ENCODE measurements at places on chromosomes 16 and 17.

- no peak for DNase-seq
Observed at GRCh38 chr17:79133214-79133613, 58.6 kb downstream of the ENGASE start.

DNA sequence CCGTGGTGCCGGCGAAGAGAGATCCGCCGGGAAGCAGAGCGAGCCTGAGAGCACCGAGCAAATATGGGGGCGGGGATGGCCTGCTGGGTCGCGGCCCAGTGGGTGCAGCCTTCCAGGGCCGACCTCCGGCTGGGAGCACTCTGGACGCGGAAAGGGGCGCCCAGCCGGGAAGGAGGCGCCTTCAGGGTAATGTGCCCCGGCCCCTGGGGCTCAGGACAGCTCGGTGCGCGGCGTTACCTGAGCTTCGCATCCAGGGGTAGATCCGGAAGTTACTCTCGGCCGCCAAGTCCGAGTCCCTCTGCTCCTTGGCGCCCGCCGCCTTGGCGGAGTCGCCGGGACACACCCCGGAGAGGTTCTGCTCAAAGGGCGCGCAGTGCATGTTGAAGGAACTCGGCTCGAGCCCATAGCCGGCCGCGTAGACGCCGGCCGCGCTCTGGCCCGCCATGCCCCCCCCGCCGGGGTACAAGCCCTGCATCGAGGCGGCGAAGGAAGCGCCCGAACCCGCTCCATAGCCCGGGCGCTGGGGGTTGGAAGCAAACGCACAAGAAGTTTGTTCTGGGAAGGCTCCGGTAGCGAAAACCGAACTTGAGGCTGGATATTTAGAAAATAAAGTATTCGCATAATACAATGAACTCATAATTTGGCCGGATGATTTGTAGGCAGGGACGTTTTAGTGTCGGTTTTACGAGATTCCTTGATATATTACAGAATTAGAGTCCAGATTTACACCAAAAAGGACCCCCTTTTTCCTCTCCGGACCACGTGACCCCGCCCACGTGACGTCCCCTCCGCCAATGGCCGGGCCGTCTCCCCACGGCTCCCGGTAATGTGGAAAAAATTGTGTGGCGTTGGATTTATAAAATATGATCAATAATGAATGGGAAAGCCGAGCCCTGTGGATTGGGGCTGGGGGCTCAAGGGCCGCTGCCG is at the start of gene HOXB7:
Gene HOXB7, minus strand, starts transcription at position 736 of the 930 bp plus-strand sequence. Its CDS starts 99 bp downstream, at position 637.
- DNase-seq, result peak; percentile 69

DNA sequence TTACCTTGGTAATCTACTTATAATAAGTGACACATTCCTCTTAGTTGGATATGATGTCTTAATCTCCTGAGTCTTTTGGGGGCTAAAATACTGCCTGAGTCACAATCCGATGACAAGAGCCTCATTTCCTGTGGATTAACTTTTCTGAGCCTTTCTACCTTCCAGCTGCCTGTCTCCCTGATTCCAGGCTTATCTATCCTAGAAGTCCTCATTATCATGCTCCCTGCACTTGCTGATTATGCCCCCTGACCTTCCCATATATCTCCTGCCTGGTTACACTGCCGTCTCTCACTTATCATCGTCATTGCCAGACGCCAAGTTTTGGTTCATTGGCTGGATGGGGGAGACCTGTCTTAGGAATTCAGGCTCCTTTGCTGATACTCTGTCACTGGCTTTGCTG is 727.4 kb upstream of the CA10 start:
- DNase-seq, result no peak

GRCh38 chr17:57357830-57358430 is 101.6 kb downstream of the MSI2 start:
- DNase-seq, result no peak

DNA sequence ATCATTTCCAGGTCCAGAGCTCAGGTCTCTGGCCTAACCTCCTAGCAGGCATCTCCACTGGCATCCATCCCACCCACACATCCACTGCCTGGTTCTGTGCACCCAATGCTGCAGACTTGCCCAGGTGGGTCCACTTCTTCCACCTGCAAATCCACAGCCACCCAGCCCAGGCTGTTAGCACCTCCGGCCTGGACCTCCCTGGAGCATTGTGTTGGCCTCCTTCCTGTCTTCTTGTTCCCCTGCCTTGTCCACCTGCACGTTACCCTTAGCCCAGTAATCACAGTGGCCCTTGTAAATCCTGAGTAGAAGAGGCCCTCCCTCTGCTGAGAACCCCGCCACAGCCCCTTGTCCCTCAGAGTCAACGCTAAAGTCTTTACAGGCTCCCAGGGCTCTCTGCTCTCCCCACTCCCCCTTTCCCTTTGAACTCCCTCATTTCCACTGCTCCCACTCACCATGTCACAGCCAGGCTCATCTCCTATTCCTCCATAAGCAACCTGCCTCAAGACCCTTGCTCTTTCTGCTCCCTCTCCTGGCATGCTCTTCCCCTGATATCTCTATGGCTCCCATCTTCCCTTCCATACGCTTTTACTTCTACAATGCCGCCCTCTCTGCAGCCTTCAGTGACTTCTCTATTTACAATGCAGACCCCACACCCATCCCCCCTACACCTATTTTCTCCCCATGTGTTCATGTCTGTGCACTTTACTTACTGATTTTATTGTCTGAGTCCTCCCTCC is 288.8 kb downstream of the FOXL1 start:
- DNase-seq, result no peak

DNA sequence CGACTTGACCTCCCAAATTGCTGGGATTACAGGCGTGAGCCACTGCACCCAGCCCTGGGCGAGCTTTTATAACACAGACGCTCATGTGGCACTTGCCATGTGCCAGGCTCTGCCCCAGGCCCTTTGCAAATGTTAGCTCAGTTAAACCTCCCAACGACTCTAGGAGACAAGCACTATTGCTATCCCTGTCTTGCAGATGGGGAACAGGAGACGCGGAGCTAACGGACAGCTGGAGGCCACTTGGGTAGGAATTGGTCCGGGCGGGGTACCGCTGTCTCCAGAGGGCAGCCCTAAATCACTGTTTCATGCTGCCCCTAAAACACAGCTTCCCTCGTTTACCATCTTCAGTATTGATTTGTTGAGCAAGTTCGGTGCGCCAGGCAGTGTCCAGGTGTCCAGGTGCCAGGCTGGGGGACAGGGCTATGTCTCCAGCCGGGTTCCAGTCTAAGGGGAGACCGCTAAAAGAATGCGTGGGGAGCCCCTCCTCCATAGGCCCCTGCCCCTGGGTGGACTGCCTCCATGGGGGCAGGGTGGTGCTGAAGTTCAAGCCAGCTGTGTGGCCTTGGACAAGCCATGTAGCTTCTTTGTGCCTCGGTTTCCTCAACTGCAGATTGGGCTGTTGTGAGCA is 23.7 kb downstream of the TMEM235 start:
- DNase-seq, result no peak

DNA sequence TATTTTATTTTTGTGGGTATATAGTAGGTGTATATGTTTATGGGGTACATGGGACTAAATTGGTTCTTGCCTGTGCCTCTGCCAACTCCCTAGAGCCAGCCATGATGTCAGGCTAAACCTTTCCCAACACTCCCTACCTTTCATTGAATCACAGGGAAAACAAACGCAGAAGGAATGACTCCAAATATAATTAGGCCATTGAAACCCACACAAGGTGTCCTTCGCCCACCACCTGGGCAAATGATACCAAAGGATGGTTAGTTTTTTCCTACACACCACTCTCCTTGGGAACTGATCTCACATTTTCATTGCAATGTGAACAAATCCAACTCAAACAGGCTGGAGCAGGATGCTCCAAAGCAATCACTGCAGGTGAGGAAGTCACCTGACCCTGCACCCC is 27.5 kb downstream of the WSB1 start:
- no peak for DNase-seq

DNA sequence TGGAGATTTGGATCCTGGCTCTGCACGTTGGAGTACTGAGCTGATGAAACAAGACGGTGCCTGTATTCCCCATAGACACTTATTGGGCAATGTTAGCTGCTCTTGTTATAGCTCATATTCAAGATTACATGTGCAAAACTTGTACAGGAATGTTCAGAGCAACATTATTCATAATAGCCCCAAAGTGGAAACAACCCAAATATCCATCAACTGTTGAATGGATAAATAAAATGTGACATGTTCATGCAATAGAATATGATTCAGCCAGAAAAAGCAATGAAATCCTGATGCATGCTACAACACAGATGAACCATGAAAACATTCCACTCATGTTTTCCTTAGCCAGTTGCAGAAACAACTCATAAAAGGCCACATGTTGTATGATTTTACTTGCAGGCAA is 5.7 kb upstream of the SDR42E1 start:
- DNase-seq, result no peak

- DNase-seq, result no peak
Observed at GRCh38 chr17:41184480-41184961, at the start of gene KRTAP4-1. Gene KRTAP4-1 (minus strand): TSS chr17:41184911. CDS start chr17:41184854, 57 bp downstream.

- peak; percentile 27 for DNase-seq
Observed at GRCh38 chr17:73643001-73643851, 1.0 kb downstream of the SDK2 start.

DNA sequence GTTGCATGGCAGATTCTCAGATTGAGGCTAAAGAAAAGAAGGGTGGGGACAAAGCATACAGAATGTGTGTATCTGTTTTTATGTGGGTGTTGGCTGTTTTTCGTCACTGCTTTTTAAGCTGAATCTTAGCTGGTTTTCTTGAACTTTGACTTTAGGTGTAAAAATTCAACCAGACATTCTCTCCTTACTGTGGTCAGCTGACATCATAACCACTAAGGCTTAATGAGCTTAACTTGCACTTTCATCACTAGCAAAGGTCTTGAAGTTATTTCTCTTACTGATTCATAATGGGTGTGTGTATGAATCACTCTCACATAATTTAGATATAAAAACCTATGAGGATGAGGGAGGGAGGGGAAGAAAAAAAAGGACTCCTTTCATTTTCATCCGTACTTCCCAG is 4.0 kb upstream of the CDC6 start:
- DNase-seq, result no peak

DNA sequence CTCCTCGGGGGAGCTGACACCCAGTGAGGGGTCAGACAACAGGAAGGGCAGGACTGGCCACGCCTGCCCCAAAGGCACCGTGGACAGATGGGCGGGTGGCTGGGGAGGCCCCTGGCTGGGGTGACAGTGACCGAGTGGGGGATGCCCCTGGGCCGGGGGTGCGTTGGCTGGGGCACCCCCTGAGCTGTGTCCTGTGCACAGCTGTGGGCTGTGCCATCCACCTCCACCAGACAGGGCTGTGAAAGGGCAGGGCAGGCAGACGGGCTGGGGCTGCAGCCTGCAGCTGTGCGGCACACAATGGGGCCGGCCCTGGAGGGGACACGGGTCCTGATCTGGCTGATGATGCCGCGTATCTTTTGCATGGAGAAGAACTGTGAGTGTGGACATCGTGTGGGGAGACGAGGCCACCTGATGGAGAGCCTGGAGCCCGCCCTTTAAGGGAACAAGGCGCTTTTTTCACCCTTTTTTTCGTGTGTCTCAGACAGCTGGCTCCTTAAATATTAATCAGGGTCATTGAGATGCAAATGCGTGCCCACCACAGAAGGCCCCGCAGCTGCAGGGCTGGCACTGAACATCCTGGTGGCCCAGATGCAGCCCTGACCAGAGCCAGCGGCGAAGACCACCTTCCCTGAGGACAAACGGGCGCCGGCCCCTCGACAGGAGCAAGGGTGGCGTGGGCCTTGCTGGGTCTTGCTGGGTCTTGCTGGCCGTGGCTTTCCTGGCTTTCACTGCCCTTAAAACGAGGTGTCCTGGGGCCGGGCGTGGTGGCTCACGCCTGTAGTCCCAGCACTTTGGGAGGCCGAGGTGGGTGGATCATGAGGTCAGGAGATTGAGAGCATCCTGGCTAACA is 42.4 kb upstream of the GNG13 start:
- DNase-seq, result no peak

DNA sequence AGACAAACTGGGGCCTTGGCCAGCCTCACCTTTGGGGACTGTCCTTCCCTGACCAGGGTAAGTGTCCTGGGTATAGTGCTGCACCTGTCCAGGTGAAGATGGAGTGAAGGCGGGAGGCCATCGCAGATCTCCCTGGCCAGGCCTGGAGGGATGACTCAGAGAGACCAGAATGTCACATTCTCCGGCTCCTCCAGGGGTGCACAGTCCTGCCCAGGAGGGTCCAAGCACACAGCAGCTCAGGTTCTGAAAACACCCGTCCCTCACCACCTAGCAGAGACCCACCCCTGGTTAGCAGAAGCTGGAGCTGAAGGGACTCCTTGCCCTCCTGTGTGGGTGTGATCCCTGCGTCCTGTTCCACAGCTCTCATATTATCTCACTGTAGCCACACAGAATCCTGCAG is 21.9 kb downstream of the FA2H start:
- DNase-seq, result no peak

DNA sequence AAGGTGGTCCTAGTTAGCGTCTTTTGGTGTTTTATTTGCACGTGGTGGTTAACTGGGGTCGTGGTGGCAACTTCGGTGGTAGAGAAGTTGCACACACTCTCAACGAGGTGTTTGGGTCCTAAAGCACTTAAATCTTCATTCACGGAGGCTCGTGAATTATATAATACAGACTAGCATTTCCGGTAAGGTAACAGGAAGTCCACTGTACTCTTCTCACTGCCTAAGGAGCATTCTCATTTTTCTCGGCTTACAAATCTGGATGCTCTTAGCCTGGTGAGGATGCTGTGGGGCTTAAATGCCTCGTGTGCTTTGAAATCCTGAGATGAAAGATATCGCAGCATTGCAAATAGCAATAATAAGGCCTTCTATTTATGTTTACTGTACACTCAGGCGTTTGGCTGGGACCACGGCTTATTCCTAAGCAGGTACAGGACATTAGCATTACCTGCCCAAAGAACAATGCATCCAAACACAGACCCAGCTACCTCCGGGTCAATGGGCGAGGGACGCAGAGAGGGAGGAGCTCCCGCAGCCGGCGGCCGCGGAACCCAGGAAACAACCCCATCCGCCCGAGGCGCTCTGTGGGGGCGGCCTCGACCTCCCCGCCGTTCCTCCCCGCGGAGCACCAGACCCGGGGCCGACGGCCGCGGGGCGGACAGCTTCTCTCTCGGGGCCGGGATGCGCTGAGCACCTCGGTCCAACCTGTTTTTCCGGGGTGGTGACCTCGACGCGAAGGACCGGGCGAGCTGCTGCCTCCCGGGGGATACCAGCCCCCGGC is 856 bp downstream of the DNAJA2 start:
- peak; percentile 50 for DNase-seq

- no peak for DNase-seq
Observed at GRCh38 chr16:17836868-17837602, 366.3 kb upstream of the XYLT1 start.

DNA sequence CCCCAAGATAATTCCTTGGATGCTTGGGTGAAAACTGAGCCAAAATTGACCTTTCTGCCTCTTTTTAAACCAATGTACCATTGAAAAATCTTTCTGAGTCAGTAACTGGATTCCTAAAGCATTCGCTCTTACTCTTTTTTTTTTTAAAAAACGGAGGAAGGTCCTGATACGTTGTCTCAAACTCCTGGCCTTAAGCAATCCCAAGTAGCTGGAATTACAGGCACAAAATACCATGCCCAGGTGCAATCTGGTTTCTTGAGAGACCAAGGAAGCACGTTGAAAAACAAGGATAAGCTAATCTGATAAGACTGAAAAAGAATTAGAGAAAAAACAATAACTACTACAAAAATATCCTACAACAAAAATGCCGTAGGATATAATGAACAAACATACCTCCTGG is 136.5 kb downstream of the SSH2 start:
- no peak for DNase-seq

Data from stimulated activated CD4-positive, alpha-beta T cell treated with anti-CD3 and anti-CD28 coated beads, Interleukin-4, amount 100 ng/mL, for 1 hour (primary cell).